ENCODE measurements at places on chromosomes 12 and 14.

GRCh38 chr12:6277982-6278438 is 32.5 kb upstream of the PLEKHG6 start:
- DNase-seq: no peak

- DNase-seq: no peak
These were observed 111.0 kb downstream of the MNAT1 start for GRCh38 chr14:60845523-60845922.

- no peak for DNase-seq
These were observed 648 bp downstream of the CHD4 start for GRCh38 chr12:6606331-6607131.

- DNase-seq: no peak
These were observed 31.4 kb downstream of the MAP1LC3B2 start for GRCh38 chr12:116590561-116590960.

DNA sequence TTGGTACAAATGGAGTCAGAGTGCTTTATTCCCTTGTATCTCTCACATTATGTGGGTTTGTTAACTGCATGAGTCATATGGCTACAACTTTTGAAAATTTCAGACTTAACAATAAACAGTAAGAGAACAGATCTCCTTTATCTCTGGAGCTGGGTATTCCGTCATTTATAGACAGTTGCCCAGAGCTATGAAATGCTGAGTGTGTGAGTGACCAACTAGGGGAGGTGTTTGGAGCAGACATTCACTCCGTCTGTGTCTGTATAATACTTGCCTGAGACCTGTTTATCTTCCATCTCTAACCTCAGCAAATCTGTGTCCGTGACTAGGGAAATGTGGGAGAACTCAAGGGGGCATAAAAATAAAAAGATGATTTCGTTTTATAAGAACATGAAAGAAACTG is 279.9 kb upstream of the FAR2 start:
- no peak for DNase-seq

GRCh38 chr14:66651536-66652220 is 143.7 kb downstream of the GPHN start:
- DNase-seq: no peak

- peak; percentile 97 for DNase-seq
These were observed 32.9 kb downstream of the MIPOL1 start for GRCh38 chr14:37230551-37231194.

DNA sequence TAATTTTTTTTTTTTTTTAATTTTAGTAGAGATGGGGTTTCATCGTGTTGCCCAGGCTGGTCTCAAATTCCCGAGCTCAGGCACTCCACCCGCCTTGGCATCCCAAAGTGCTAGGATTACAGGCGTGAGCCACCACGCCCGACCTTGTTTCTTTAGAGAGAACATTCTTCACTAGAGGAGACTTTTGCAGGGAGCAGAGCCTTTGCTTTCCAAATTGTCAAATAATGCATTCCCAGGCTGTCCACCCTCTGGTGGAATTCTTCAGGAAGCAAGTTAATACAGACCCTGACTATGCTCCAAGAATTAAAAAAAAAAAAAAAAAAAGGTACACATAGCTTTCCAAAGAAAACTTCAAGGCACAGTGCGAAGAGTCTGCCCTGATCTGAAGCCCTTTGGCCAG is 6.8 kb downstream of the ALDH1L2 start:
- DNase-seq: no peak

GRCh38 chr12:4796694-4797482 is 76.7 kb downstream of the GALNT8 start:
- DNase-seq: no peak

GRCh38 chr14:73000073-73000472 is 26.8 kb downstream of the ZFYVE1 start:
- DNase-seq: no peak

GRCh38 chr12:80857311-80857710 is 80.4 kb downstream of the LIN7A start:
- no peak for DNase-seq

GRCh38 chr14:96783043-96783914 is 13.9 kb upstream of the VRK1 start:
- DNase-seq: no peak

DNA sequence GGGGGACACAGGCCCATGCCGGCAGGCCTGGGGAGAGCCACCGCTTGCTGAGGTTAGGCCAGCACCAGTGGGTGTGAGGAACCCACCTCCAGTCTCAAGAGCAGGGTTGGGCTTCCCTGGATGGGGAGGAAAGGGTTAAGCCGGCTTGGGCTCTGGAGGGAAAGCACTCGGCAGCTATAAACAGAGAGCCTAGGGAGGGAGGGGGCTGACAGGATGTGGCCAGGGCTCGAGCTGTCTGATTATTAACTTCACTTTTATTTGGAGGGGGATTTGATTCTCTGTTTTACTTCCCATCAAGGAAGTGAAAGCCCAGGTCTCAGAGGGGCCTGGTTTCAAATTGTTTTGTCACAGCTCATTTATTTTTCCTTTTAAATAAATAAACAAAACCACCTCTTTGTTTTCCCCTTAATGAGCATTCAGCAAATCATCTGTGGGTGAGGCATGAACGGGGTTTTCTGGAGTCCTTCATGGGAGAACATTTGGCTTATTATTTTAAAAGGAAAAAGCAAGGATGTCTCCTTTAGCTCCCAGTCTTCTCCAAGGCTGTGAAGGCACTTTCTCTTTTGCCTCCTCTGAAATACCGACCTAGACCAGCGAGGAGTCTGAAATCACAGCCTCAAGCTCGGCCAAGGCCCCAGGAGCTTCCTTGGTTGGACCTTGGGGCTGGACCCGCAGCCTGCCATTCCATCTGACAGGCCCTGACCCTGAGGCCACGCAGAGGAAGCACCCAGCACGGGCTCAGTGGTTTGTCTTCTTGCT is 21.9 kb upstream of the ZFP36L1 start:
- no peak for DNase-seq

GRCh38 chr12:16606201-16606849 is 363 bp upstream of the LMO3 start:
- DNase-seq: peak; percentile 67

DNA sequence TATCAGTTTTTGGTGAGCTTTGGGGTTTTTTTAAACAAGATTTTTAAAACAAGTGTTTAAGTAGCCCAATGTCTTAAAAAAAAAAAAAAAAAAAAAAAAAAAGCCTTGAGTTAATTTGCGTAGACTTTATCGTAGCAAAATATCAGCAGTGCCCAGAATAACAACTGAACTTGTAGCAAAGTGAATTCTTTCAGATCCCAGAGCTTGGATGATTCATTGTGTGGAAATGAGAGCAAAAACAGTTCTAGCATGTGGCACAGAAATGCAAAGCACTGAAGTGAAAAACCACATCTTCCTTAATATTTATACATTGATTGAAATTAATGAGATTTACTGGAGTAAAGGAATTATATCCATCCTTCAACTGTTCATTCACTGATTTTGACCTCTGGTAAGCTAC is 258.1 kb downstream of the EGLN3 start:
- DNase-seq: no peak

- DNase-seq: no peak
These were observed 25.3 kb downstream of the GRIN2B start for GRCh38 chr12:13956060-13956590.

DNA sequence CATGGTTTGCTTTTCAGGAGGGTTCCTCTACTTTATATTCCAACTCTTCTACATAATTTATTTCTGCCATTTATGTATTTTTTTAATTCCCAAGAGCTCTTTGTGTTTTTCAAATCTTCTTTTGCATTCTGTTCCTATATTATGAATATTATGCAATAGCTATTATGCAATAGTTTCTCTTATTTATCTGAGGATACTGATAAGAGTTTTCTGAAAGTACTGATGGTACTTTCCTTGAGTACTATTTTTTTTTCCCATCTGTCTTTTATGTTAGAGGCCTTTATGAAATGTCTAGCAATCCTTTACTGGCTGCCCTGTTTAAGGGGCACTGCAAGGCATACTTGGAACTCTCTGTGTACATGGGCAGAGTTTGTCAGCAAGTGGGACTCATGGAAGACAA is 93.4 kb downstream of the SLC41A2 start:
- DNase-seq: no peak

GRCh38 chr12:98818239-98818638 is 173.1 kb downstream of the APAF1 start:
- DNase-seq: no peak

DNA sequence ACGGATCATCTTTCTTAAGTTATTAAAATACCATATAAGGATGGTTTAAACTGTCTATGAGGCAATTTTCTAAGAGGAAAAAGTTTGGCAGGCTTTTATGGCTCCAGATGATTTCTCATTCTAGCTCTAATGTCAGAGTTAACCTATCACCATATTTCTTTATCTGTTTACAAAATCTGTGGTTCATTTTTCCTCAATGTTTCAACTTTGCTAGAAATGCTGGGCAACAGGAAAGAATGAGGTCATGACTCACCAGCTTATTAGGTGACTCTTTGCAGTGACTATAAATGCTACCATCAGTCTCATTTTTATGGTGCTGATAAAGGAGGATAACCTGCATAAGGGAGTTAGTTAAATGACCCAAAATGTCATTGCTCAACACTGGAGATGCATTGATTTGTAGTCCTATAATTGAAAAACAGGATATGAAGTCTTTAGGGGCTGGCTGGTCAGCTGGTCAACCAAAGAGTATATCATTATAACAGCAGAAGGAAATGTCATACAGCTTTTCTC is 45.3 kb upstream of the RAP1B start:
- DNase-seq: no peak

GRCh38 chr12:64918344-64918743 is 93.9 kb downstream of the TBC1D30 start:
- DNase-seq: no peak

DNA sequence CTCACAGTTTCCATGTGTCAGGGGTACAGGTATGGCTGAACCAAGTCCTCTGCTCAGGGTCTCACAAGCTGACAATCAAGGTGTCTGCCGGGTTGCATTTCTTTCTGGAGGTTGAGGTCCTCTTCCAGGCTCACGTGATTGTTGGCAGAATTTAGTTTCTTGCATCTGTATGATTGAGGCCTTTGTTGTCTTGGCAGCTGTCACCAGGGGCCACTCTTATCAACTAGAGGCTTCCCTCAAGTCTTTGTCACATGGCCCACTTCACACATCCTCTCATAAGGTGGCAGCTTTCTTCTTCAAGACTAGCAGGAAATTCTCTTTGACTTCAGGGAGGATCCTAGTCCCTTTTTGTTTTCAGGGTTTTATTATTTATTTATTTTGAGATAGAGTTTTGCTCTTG is 46.0 kb upstream of the FOS start:
- DNase-seq: no peak

GRCh38 chr12:32273712-32274111 is 125.6 kb upstream of the FGD4 start:
- no peak for DNase-seq

- no peak for DNase-seq
These were observed 72.3 kb upstream of the TMCC3 start for GRCh38 chr12:94722664-94723063.

DNA sequence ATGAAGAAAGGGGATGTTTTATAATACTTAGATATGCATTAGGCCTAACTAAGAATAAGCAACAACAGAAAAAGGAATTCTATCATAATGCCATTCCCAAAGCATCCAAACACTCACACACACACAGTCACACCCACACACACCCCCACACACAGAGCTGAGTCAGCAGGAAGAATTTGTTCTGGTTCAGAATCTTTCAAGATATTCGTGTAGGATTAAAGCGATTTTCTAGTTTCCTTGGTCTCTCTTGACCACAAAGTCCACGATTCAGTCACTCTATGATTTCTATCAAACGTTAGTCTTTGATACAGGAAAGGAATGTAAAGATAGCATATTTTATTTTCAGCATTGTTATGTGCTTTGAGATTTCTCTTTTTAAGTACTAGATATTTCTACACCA is 382.6 kb upstream of the DCN start:
- no peak for DNase-seq

GRCh38 chr12:14956024-14956891 is 5.1 kb downstream of the ARHGDIB start:
- no peak for DNase-seq

GRCh38 chr14:29743531-29743930 is 184.1 kb downstream of the PRKD1 start:
- DNase-seq: peak; percentile 37

DNA sequence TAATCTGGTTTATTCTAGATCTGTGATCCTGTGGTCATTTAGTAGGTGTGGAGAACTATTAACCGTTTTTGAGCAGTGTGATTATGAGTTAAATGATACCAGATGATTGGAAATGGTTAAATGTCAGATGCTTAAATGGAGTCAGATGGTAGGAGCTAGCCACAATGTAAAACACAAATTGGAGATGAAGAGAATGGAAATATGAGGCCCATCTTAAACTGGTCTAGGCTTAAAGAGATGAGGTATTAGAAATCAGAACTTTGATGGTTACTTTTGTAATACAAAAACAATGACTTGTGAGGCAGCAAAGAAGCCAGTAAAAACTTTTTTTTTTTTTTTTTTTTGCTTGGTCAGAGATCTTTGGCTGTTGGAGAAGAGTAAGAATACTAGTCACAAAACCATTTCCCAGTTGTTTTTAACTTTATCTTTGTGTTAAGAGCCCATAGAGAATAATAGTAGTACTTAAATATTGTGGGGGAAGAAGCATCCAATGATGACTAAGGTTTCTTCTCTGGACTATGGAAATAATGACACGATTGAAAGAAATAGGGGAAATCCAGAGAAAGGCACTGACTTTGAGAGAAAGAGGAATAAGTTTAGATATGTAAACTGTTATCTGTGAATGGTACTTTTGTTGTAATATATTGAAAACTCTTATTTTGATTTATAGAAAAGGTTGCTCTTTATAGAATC is 95.9 kb downstream of the WNK1 start:
- no peak for DNase-seq

DNA sequence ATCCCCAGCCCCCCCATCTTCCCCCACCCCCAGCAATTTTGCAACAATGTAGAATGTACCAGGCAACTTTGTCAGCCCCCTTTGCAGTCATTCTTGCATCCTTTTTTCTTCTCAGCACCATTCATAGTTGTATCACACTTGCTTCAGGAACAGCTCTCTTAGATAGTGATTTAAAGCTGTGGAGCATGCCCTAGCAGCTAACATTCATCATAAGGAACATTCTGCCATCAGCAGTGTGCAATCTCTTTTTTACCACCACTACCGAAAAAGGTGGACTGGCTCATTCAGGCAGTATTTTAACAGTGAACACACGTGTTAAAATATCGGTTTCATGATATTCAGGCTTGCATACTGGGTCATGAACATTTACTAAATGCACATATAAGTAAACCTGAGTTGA is 45.1 kb downstream of the MARK3 start:
- no peak for DNase-seq

- DNase-seq: no peak
These were observed 2.8 kb downstream of the RAPGEF3 start for GRCh38 chr12:47755655-47756562.

- no peak for DNase-seq
These were observed 1.3 kb upstream of the FOXG1 start for GRCh38 chr14:28765169-28765830.

Data from NCI-H2029 treated with DMSO at 0.1 percent for 48 hours (cell line).